Myocyte (in vitro differentiated cells): ENCODE measurements at places on chromosomes 2 and 18.

GRCh38 chr2:6228251-6228650 lies 536.1 kb downstream of the SOX11 start:
- DNase-seq: no peak

DNA sequence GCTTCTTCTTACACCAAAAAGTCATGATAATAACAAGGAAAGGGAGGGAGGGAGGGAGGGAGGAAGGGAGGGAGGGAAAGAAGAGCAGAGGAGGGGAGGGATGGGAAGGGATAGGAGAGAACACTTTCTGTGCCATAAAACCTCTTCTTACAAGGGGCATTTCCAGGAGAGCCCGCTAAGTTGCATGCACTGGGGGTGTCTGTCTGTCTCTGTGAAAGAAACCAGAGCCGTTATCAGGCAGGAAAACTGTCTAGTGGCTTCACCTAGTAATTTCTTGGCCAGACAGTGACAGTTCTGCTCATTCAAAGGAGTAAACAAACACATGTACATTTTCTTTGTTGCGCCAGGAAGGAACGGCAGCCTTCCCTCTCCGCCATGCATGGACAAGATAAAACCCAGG lies 45.8 kb downstream of the AQP12A start:
- no peak for DNase-seq

DNA sequence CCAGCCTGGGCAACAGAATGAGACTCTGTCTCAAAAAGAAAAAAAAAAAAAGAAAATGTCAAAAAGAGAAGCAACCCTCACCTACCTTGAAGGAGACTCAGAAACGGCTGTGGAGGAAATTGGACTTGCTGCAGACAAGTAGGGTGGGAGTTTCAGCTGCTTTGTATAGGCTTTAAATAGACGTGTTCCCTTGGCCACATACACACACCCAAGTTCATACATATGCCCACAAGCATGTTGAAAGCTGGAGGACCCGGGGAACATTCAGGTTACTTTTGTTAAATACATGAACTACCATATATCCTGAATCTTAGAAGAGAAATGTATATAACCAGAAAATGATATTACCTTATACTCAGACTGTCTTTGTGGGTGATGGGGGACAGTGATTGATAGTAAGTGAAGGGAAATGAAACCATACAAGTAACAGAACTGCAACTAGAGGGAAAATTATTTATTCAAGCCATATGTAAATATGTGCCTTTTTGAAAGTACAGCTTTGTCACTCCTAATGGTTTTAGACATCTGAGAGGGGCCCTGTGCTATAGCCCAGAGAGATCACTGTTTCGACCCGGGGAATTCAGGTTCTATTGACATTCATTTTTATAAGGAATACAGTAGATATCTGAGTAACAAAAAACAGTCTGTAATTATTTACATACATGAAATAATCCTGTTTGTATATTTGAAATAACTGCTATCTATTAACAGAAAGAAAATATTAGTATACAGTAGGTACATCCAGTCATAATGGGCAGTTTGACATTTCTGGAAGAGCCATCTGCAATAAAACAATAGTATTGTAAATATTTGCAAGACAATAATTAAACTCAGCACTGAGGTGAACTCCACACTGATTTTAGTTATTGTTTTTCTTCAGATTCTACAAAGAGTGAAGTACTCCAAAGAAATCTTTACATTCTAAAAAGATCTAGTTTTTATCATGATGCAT lies 48.0 kb upstream of the TGIF1 start:
- DNase-seq: no peak

DNA sequence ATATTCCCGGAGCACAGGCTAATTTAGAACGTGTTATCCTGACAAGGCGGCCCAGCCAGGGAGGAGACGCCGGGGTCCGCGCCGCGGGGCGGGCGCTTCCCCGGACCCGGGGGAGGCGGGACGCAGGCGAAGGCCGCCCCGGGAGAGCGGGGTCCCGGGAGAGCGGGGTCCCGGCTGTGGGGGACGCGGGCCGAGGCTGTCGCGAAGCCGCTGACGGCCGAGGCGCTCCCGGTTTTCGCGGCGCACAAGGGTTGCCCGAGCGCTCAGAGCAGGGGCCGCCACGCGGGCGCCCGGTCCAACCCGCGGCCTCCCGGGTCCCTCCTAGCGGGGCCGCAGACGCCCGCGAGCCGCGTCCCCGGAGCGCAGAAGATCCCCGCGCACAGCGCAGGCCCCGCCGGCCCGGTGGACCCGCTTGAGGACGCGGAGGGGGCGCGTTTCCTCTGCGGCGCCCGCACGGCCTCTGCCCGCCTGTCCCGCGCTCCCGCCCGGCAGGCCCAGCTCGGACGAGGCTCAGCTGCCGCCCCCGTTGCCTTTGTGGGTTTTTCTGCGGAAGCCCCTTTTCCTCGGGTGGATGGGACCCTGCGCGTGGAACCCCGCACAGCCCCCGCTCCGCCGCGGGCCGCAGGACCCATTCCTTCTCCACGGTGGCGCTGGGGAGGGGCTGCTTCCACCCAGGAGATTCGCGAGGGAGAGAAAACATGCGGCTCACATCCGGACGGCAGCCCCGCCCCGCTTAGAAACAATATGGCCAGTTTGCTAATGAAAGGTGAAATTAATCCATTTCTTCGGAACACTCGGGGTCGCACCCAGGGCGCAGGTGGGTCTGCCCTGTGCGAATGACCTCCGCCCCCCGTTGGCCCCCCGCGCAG lies 9.6 kb upstream of the KCNG2 start:
- no peak for DNase-seq

- DNase-seq: no peak
These were observed 170.5 kb upstream of the ALKAL2 start for GRCh38 chr2:458425-458815.

DNA sequence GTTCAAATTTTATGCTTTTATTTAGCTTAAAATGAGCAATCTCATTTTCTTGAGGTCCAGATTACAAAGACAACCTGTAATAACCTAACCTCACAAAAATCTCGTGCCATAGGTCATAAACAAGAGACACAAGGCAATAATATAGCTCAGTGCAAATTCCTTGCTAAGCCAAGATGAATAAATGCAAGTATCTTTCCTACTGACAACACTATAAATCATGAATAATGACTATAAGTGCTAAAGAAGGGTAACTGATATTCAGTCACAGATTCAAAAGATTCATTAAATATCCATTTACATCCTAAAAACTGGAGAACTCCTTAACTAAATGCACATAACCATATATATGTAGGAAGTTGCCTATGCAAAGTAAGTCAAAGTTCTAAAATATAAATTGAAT lies 1641.6 kb downstream of the LRP1B start:
- no peak for DNase-seq

GRCh38 chr2:176234940-176235339 lies 34.3 kb upstream of the MTX2 start:
- DNase-seq: no peak

GRCh38 chr2:54945391-54946219 lies 104.6 kb downstream of the RTN4 start:
- DNase-seq: peak; percentile 97

GRCh38 chr2:231795525-231796327 lies 9.5 kb downstream of the COPS7B start:
- peak; percentile 48 for DNase-seq

GRCh38 chr2:154439156-154439555 lies 259.3 kb upstream of the KCNJ3 start:
- peak; percentile 26 for DNase-seq

DNA sequence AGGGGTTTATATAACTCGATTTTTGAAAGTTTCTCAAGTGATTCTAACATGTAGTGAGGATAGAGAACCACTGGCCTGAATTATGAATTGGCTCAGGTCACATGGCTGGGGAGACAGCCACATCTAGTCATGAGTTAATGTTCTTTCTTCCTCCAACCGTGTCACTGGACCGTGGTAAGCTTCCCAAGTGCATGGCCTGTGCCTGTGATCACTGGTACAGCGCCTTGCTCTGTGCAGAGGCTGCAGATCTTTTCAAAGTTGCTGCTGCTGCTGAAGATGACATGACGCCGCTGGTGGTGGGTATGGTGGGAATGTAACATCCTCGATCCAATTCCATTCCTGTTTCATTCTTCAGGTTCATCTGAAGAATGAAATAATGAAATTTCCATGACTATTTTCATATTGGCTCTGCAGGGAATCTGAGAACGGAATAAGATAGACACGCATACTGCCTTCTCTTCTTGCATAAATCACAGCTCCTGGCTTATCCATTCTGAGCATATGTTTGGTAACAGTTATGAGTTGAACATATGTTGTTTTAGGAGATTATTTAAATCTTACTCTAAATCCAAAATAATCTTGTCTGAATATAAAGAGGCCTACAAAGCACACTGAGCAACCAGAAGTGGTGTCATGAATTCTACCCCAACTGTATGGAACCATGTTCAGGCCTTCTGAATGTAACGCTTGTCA lies 100.5 kb upstream of the THSD7B start:
- no peak for DNase-seq

GRCh38 chr2:193539188-193539587 lies 1344.5 kb upstream of the TMEFF2 start:
- no peak for DNase-seq
